ENCODE measurements at places on chromosomes 6 and 20.
A peak's percentile ranks its signal among the peaks of the same experiment; 100 is the strongest.

DNA sequence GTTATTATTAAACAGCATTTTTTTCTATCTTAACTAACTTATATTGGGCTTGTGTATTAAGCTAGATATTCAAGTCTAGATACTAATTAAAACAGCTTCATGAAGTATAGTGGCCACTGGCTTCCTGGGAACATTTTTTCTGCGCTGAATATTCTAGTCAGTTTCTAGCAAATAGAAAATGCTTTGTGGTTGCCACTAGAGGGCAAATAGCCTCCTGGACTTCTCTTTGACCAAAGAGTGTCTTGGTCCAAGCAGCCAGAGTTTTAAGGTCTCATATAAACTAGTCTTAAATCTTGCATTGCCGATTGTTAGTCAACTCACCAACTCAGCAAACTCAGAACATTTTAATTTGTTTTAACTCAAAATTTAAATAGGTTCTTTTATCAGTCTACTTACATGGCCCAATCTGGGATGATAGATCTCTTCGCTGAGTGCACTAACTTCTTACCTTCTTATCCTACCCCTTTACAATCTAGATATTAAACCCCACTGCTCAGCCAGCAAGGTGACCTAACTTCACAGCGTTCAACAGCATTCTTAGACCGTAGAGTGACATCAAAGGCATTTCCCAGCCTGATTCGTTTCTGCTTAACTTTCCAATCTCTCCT, 24.6 kb upstream of the ID4 start:
- no peak for DNase-seq

GRCh38 chr6:26296857-26297648, 67.9 kb upstream of the BTN3A2 start:
- no peak for DNase-seq

- DNase-seq = no peak
These were observed 95.5 kb downstream of the ZFP64 start for GRCh38 chr20:52096117-52096516.

- DNase-seq = no peak
These were observed 481.2 kb downstream of the HAO1 start for GRCh38 chr20:7459083-7459482.

DNA sequence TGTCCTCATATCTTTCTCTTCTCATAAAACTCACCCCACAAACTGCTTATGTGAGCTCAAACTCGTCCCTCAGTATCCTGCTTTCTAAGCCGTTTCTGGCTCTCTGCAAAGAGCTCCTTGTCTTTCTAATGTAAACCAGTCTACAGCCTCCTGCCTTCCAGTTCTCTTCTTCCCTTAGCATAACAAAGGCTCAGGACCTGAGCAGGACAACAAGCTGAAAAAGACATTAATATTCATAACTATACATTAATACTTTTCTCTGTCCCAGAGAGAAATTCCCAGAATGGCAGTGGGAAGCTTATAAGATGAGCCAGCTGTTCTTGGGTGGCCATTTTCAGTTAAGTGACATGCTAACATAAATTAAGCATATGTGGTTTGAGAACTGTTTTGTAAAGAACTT, 207.0 kb upstream of the TCF21 start:
- DNase-seq = no peak

- DNase-seq = no peak
These were observed 29.5 kb downstream of the BEND6 start for GRCh38 chr6:56984361-56984760.

DNA sequence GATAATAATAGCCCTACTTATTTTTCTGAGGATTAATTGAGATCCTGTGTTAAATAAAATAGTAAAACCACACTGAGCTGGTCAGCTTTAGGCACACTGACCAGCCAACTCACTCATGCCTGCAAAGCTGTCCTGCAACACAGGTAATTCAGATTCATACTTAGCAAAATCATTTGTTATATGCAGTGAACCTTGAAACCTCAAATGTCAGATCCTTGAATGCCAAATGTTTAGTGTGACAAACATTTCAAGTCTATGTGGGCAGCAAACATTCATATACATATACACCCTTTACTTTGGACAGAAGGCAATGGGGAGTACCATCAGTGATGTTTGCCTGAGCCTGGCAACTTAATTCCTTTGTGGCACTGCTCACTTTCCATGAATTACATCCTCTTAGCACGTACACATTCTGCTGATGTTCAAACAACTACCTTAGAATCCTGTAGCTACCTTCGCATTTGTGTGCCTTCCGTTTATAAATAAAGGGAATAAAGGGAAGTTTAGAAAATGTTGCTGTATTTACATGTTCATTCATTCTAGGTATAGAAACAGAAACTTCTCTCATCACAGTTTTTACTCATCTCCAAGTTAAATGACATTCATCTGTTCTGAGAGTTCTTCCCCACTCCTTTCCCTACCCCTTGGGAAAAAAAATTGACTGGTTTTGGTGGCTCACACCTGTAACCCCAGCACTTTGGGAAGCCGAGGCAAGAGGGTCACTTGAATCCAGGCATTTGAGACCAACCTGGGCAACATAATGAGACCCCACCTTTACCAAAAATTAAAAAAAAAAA, 140.8 kb downstream of the ZFAND3 start:
- no peak for DNase-seq

- DNase-seq = no peak
These were observed 109.2 kb downstream of the CDYL start for GRCh38 chr6:4885341-4885933.

DNA sequence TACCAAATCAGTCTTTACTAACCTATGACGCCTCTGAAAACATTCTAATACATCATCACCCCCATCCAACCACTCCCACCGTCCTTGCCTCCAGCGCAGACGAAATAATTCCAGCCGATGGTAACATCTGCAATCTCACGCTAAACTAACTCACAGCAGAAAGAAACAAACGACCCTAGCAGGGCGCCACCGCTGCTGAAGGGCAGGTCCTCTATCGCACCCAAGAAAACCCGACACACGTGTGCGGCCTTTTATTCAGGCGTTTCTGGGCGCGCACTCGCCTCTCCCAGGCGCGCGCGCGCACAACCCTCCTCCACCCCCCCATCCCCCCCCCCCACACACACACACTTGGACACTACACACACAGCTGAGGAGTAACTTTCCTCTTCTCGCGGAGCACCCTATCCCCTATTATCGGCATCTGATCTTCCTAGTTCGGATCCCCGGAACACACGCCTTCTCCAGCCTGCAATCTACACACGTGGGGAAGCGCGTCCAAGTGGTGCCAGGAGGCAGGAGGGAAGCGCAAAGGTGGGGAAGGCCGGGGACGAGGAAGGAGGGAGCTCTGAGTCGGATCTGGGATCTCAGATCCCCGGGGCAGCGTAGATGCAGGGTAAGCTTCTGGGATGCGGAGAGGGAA, 1.4 kb downstream of the GFOD1 start:
- peak; percentile 36 for DNase-seq

GRCh38 chr6:108277295-108277694, 16.5 kb upstream of the SNX3 start:
- DNase-seq = no peak

DNA sequence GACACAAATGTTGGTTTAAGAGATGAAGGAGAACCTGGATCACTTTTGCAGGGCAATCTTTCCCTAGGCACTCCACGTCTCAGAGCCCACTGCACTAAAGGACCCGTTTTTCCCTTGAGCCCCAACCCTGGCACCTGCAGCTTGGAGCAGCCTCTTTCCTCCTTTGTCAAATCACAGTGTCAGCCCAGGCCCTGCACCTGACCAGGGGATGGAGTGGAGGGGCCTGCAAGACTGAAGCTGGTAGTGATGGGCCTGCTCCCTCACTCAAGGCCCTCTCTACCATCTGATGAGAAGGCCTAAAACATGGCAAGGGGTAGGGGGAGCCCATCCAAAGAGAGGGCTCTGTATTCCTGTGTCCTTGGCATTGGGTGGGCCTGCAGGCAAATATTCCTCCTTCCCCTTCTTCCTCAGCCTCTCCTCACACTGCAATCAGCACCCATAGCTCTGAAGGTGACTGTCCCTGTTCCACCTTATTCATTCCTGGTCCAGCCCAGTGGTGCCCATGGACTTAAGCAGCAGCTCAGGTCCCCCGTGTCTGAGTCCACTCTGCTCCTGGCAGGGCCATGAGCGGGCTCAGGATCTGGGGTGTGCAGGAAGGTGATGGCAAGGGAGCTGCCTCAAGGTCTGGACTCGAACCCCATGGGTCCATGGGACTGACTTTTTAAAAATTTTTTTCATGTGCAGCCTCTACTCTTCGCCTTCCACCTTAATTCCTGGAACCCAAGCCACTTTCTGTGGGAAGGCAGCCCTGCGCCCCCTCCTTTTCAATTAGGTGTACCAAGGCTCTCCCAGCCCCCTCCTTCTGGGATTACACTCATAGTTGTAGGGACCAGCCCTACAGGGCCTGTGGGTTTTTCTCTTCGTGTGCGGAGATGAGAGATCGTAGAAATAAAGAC, 6.7 kb downstream of the RAET1G start:
- DNase-seq = no peak

DNA sequence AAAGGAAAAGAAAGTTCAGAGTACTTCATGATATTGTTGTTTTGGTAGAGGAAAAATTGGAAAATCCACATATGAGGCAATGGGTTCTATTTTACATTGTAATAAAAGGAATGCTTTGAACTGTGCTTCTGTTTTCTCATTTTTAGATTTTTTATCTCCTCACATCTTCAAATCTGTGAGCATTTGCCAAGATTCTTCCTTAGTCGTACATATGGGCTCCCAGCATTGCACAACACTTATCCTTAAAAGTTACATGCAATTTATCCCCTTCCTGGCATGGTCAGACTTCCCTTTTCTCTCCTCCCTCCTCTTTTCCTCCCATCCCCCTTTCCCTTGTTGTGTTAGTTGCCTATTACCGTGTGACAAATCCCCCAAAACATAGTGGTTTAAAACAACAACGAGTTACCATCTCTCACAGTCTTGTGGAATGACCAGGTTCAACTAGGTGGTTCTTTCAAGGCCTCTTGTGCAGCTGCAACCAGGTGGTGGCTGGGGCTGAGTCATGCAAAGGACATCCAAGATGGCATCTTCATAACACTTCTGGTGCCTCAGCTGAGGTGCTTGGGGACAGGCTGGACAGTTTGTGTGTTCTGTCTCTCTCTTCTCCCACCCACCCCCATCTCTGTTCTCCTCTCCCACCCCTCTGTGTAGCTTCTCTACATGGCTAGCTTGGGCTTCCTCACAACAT, 68.7 kb downstream of the TXNDC5 start:
- DNase-seq = no peak

- no peak for DNase-seq
These were observed 51.3 kb downstream of the DCBLD1 start for GRCh38 chr6:117533775-117534174.

DNA sequence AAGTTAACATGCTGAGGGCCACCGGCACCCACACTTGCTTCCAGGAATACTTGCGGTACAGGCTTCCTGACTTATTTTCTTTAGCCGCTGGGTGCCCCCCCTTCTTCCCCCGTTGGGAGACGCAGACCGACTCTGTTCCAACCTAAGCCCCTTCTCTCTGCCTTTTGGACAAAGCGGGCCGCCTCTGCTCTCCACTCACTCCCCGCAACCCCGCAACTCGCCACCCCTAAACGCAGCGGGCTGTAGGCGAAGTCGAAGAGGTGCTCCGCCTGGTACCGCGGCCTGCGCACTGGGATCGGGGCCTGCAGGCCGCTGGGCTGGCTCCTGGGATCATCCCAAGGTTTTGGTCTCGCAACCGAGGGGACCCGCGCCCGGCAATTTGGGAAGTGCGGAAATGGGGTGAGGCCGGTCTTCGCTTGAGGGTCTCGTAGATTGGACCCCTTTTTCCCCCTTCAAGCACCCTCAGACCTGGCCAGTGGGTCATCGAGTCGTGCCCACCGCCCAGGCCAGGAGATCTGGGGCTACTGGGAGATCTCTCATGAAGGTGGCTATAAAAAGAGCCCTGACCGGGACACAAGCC, 4.7 kb upstream of the FOXF2 start:
- no peak for DNase-seq

GRCh38 chr6:127635091-127635490, 58.1 kb downstream of the C6orf58 start:
- no peak for DNase-seq

GRCh38 chr6:10170816-10171215, 244.1 kb downstream of the TFAP2A start:
- no peak for DNase-seq

GRCh38 chr6:131754715-131755567, 44.1 kb upstream of the CTAGE9 start:
- no peak for DNase-seq

DNA sequence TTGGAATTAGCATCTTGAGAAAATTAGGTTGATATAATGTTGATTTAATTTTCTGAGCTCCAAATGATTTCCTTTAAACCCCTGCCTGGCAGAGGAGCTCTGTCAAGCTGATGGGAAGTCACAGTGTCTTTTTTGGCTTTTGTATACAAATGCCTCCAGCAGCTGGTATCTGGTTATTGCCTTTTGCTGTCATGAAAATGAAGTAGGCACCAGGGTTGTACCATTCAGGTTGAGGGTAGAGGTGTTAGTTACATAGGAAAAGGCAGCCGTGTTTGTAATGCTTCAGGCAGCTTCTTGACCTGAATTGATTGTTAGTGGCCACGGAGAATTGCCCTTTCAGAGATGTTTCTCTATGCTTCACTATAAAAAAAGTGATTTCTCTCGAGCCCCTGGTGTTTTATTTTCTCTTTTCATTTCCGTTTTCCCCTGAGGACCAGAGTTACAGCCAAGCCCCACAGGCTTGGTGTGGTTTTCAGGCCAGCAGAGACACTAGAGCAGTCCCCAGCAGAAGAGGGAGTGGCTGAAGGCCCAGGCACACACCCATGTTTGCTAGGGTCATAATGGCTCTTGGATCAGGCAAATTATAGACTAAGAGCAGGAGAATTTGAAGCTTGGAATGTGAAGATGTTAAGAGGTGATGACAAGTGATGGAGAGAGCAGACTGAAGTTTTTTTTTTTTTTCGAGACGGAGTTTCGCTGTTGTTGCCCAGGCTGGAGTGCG, 21.6 kb downstream of the CMTR1 start:
- DNase-seq = no peak

All from stimulated activated CD4-positive, alpha-beta T cell treated with anti-CD3 and anti-CD28 coated beads, Interleukin-12 subunit alpha, Interleukin-12 subunit beta, amount 100 ng/mL, for 4 hours (primary cell).